GF-D8 (cell line): ENCODE measurements at places on chromosomes 2 and 18.

GRCh38 chr2:129056959-129057317 is 738.3 kb upstream of the HS6ST1 start:
- DNase-seq = no peak

DNA sequence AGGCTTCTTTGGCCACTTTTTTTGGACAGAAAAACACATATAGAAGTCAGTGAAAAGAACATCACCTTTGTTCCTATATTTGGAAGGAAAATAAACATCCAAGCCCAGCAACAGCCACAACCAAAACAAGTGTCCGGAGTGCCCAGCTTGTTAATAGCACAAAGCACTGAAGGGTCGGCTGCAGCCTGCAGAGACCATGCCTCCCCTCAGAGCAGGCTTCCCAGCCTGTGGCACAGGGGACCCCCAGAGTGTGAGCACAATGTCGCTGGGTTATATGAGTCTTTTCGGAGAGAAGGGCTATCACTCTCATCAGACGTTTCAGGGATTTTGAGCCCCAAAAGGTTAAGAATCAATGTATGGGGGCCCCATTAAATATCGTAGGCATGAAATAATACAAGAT is 6.2 kb upstream of the CIDEA start:
- DNase-seq = no peak

- DNase-seq = no peak
Measured at GRCh38 chr18:3305354-3305762, 43.4 kb downstream of the MYL12B start.

- DNase-seq = no peak
Measured at GRCh38 chr2:166627893-166628292, 133.8 kb upstream of the SCN7A start.

DNA sequence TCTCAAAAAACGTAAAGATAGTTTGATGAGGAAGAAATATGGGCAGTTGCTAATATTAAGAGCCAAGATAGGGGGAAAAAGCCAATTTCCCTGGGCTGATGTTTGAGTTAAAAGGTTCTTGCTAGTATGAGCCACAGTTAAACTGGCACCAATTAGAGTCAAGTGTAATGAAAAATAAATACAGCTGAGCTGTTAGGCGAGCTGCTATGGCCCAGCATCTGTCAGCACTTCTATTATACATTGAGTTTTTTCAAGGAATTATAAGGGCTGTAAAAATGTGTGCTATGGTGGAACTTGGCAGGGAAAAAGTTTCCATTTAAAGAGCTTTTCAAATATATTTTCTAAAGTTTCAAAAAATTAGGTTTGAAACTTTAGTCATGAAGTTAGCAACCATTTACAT is 279.6 kb downstream of the CYRIA start:
- no peak for DNase-seq

DNA sequence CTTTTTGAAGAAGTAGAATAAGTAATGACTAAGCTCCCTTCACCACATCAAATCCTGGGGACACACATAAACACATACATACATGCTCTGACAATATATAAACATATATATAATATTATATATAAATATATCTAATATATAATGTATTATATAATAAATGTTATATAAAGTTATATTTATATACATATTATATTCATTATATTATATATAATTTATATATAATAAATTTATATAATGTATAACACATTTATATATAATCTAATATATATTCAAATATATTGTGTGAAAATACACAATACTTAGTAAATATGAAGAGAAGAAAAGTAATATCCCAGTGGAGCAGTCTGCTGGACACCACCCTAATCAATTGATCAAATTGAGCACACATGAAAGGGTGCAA is 2177.9 kb upstream of the CELF4 start:
- DNase-seq = no peak

- DNase-seq = no peak
Measured at GRCh38 chr2:557635-558301, 119.4 kb downstream of the TMEM18 start.

GRCh38 chr2:85956646-85957039 is 67.9 kb upstream of the ST3GAL5 start:
- no peak for DNase-seq

GRCh38 chr2:26179446-26179913 is 6.6 kb downstream of the GAREM2 start:
- no peak for DNase-seq

GRCh38 chr2:208556983-208557484 is 150.4 kb downstream of the PTH2R start:
- no peak for DNase-seq

DNA sequence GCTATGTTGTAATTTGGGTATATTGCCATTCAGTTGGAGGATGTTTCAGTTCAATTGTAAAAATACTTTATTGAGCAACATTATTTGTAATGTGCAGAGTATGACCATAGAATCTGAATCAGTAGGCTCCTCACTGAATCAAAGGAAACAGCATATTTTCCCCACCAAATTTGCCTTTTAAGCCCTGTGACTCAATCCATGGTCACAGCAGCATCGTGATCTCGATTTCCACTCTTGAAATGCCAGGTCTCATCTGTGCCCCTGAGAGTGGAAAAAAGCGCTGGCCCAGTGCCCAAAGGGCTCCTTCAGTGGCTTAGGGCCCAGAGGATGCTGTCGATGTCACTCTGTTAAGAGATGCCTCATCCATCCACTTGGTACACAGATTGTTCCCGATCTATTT is 57.5 kb downstream of the FHOD3 start:
- no peak for DNase-seq

DNA sequence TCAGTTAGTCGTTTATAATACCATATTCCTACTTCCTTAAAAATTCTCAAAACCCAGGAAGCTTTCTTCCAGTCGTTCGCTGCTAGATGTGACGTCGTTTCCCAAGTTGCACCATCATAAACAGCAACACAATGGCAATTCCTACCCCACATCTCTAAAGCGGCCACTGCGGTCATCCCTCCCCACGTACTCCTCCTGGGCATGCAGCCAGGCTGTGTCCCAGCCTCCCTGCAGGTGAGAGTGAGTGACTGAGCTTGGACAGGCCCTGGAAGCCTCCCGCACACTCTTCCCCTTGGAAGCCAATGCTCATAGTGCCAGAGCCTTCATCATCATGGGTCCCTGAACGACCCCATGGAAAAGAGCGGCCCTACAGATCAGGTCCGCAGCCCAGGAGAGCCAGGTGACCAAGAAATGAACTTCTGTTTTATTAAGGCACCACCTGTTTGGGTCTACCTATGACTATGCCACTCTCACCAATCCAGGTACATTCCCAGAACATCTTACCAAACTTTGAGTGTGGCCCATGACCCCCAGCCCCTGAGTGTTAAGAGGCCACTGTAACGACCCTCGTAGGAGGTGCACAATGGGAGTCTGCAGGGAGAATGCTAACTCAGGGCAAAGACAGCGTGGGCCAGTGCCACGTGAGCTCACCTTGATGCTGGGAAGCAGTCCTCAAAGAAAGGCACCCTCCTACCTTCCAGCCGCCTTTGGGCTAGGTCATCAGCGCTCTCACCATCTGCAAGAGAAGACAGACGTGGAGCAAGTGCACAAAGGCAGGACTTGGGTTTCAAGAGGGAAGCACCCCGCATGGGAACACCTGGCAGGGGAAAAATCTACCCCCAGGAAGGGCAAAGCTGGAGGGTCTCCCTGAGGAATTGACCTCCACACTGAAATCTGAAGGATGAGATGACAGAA is 74.7 kb upstream of the RAB6C start:
- no peak for DNase-seq

GRCh38 chr18:13524811-13525210 is 201.5 kb downstream of the FAM210A start:
- no peak for DNase-seq

DNA sequence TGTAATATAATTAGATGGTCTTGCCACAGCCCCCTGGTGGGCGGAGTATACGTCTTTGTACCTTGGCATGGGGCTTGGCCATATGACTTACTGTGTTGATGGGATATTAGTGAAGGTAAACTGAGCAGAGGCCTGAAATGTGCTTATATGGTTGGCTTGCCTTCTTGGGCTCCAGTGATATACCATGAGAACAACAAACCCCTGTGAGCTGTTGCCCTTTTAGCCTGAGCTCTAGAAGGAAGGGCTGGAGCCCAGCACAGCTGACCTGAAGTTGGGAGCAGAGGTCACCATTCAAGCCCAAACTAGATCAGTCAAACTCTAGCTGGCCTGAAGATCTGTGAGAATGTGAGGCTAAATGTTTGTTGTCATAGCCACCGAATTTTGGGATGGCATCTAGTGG is 75.2 kb upstream of the CD302 start:
- DNase-seq = no peak

GRCh38 chr2:119719261-119719627 is 40.2 kb downstream of the TMEM177 start:
- DNase-seq = no peak

DNA sequence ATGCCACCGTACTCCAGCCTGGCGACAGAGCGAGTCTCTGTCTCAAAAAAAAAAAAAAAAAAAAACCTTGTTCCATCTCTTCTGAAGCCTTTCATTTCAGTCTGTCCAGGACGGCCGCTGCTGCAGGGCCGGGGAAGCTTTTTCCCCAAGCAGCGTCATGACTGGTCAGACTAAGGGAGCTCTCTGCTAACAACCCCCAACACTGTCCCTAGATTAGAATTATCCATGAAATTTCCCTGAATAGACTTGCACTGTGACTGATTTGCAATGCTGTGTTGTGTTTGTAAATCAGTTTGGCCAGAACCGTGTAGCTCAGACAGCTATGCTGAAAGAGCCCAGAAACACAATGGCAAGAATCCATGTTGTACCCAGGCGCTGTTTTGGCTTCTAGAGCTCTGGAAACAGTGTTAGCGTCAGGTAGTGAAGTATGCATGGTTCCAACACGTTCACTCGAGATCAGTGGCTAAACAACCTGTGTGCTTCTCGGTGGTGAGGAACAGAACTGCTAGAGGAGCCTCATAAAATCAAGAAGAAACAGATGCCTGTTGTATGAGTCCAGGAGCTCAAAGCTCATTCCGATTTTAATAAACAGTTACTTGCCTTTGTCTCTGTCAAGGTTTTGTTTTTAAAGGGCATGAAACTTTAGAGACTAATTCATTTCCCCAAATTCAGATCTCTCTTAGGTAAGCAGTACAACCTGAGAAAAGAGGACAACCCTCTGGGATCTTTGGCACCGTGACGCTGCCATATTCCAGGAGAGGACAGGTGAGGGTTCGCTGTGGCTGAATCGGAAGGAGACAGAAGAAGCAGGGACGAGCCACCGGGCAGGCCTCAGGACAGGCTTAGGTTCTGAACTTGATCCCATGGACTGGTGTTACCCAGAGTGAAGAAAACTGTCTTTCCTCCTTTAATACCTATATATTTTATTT is 43.5 kb downstream of the GORASP2 start:
- DNase-seq = no peak

- DNase-seq = no peak
Measured at GRCh38 chr2:207881902-207882301, 112.2 kb upstream of the FZD5 start.

DNA sequence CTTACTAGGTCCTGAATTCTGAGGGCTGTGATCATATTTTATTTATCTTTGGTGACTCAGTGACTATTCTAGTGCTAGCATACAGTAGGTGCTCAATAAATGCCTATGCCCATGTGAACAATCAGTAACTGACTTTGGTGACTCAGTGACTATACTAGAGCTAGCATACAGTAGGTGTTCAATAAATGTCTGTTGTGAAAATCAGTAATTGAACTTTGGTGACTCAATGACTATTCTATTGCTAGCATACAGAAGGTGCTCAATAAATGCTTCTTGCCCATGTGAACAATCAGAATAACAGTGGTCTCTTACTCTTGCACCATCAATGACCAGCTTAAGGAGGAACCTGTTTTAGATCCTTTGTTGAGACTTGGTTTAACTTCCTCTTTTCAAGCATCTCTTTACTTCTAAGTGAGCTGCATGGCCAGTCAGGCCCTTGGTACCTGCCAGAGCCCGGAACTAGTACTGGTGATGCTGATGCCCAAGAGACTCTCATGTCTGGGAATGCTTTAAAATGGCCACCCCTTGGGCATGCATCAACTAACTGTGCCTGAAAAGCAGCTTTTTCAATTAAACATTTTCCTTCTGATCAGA is 214.9 kb upstream of the SPRED2 start:
- no peak for DNase-seq

GRCh38 chr2:159010340-159010739 is 41.9 kb downstream of the TANC1 start:
- no peak for DNase-seq

DNA sequence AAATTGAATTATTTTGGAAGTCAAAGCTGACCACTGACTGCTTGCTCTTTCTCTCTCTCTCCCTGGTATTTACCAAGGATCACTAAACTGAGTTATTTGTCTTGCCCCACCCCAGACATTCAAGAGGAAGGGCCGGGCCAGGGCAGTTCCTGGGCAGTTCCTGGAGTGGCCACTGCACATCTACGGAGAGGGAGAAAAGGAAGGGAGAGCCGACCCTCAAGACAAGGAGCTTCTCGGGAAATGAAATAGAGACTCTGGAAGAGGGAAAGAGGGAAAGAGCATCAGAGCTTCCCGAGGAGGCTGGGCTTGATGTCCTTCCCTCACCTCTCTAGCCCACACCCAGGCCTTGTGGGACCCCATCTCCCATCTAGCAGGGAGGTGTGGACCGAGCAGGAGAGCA is 83.1 kb downstream of the SEPTIN10 start:
- DNase-seq = no peak

DNA sequence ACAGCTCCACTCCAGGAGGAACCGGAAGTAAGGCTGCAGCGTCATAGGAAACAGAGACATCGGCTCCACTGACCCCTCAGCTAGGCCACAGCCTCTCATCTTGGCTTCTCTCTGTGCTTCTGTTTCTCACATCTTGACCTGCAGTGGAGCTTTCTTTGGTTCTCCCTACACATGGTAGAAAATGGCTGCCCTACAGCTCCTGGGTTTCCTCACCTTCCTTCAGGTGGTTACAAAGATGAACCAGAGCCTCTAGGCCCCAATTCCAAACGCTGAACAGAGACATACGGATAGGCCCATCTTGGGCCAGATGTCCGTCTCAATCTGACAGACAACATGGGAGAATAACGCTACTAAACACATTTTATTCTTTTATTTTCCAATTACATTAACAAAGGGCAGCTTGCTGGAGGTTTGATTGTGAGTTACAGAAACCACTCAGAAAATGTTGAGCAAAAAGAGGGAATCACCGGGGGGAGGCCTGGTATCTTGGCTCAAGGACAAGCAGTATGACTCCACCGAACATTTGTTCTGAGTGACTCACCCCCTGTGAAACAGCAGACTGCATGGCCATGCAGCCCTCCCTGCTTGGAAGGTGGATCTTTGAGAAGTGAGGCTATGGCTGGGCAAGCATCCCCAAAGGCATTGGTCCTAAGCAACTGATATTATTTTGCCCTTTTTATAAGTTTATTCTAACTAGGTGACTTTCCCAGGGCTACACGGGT is 303.5 kb downstream of the CDCA7 start:
- no peak for DNase-seq

DNA sequence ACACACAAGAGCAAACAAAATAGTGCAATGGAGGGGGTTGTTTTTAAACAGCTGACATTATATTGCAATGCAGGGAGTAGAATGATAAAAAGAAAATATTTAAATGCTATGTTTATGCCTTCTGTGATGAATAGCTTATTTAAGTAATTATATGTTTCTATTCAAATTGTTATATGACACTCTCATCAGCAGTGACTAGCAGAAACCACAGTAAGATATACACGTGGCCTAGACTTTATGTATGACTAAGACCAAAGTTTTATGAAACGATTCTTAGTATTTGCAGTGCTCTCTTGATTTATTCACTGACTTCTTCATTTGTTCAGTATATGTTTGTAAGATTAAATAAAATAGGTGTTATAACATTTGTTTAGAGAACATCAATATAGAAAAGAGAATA is 26.1 kb upstream of the C1D start:
- no peak for DNase-seq

GRCh38 chr2:85996591-85996990 is 107.8 kb upstream of the ST3GAL5 start:
- DNase-seq = no peak

- DNase-seq = no peak
Measured at GRCh38 chr2:240459401-240460252, 24.2 kb downstream of the GPC1 start.
